DND-41 (cell line): ENCODE measurements at places on chromosomes 11 and 22.

DNA sequence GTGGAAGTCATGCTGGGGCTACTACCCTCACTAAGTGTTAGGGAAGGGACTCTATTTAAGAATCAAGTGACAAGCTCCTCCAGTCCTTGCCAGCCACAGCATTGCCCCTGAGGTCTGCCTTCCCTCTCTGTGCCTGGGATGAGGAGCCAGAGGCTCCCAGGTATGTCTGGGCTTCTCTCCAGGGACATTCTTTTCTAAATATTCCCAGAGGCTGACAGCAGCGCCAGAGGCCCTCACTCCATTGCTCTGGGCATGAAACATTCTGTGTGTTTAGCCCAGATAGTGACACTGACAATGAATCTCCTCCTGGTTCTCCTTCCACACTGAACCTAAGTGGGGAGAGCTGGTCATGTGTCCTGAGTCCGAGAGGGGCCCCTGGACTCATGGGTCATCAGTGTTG lies 2.2 kb downstream of the OR51E1 start:
- DNase-seq, result no peak

GRCh38 chr11:72802822-72803221 lies 9.0 kb upstream of the STARD10 start:
- no peak for DNase-seq

- peak; percentile 1 for DNase-seq
These were observed 110.8 kb downstream of the KCNQ1OT1 start for GRCh38 chr11:2588809-2589537.

DNA sequence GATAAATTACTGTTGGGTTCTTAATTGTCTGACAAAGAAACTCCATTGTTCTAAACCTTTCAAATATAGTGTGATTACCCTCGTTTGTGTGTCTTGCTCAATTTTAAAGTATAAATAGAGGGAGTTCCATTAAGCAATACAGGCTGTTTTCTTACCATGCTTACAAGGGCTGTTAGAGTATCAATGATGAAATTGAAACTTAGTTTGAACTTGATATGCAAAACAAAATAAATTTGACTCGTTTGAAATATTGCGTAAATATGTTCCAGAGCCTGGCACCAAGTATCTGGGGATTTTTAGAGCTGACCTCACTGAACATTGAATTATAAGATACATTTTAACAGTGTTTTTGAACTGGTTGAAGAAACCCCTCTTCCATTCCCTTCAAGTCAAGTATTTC lies 31.7 kb downstream of the TEAD1 start:
- DNase-seq, result no peak

GRCh38 chr22:17700778-17701177 lies 62.2 kb downstream of the BCL2L13 start:
- no peak for DNase-seq

- no peak for DNase-seq
These were observed 10.8 kb downstream of the GNB1L start for GRCh38 chr22:19843857-19844376.

GRCh38 chr11:34549271-34549670 lies 35.7 kb upstream of the ELF5 start:
- no peak for DNase-seq

DNA sequence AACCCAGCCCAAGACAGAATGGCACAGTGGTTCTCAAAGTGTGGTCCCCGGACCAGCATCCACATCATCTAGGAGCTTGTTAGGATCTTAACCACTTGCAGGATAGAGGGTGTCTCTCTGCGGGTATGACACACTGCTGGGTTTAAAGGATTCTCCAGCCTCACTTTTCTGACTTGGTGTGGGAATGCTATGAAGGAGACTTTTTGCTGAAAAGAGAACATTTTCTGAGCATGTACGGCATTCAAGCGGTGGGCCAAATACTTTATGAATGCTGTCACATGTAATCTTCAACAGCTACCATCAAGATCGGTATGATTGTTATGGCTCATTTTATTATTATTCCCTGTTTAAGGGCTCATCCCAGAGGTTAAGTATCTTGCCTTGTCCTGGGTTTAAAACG lies 1.8 kb upstream of the CD82 start:
- DNase-seq, result no peak

- no peak for DNase-seq
These were observed 849.1 kb upstream of the API5 start for GRCh38 chr11:42462558-42463310.

DNA sequence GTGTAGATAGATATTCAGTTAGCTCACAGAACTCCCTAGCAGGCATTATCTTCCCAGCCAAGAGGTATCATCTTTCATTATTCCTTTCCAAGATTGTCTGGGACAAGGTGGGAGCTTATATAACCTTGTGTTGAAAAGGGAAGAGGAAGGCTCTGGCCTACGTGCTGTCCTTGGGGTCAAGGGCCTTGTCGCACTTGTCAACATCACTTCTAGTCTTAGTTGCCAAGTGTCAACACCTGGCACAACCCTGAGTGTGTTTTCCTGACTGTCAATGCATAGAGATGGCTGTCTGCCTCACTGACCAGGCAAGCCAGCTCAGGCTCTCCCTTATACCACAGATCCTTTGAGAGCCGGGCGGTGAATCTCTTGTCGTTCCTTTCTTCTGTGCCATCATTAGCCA lies 331.9 kb downstream of the CNTN5 start:
- no peak for DNase-seq

DNA sequence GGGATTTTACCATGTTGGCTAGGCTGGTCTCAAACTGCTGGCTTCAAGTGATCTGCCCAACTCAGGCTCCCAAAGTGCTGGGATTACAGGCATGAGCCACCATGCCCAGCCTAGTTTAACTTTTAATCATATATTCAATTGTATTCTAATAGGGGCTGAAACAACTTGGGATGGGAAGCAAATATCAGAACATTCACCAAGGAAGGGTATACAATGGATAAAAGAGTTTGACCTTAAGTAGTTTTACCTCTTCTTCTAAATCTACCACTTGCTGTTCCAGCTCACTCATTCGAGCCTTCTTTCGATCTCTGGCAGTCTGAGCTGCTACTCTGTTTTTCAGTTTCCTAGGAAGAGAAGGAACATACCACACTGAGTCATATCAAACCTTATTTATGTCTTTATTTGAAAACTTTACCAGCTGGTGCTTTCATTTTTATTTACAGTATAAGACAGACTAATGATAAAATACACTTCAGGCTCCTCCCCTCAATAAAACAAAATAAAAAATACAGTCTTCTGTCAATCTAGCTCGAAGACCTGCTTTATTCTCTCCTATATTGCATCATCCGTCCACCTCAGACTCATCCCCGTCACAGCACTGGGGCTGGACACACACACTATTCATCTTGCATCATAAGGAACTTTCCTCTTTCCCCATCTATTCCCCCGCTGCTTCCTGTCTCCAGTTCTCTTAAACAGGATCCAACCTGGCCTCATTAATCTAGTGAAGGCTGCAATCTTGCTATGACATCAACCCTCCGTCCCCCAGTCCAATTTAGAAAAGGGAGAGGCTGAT lies 1.4 kb downstream of the XBP1 start:
- peak; percentile 50 for DNase-seq

DNA sequence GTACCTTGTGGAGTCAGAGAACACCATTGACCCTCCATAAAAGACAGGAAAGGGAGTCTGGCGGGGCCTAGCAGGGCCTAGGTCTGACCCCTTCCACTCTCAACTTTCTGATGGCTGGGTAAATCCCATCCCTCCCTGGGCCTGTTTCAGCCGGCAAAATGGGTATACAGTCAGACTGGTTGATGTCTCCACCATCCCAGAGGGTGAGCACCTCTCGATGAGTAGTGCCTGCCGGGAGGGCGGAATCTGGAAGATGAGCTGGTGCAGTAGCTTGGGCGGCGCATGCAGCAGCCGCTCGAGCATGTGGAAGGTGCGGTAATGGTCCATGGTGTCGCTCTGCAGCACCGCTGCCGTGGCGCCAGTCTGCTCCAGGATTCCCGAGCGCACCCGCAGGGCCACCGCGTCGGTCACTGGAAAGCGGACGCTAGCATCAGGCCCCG lies 528 bp downstream of the FIBP start:
- peak; percentile 32 for DNase-seq

DNA sequence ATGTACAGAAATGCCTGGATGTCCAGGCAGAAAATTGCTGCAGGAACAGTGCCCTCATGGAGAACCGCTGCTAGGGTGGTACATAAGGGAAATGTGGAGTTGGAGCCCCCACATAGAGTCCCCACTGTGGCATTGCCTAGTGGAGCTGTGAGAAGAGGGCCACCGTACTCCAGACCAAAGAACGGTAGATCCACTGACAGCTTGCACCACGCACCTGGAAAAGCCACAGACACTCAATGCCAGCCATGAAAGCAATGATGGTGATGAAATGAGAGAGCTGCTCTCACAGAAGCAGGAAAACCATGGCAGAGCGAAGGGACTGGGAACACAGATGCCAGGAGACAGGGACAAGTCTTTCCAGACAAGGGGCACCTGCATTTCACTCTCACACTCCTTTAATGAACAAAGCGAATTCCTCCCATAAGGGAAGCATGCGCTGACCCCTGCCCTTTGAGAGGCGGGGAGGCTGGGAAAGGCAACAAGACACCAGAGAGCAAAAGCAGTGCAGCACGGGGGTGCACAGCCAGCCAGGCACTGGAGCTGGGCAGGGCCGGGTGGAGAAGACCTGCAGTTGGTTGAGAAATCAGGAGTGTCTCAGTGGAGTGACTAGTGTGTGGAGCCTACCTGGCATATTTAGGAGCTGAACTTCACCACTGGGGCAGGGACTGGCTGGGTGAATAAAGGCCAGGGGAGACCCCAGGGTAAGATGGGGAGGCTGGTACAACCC lies 1025.2 kb downstream of the TBC1D22A start:
- DNase-seq, result no peak

DNA sequence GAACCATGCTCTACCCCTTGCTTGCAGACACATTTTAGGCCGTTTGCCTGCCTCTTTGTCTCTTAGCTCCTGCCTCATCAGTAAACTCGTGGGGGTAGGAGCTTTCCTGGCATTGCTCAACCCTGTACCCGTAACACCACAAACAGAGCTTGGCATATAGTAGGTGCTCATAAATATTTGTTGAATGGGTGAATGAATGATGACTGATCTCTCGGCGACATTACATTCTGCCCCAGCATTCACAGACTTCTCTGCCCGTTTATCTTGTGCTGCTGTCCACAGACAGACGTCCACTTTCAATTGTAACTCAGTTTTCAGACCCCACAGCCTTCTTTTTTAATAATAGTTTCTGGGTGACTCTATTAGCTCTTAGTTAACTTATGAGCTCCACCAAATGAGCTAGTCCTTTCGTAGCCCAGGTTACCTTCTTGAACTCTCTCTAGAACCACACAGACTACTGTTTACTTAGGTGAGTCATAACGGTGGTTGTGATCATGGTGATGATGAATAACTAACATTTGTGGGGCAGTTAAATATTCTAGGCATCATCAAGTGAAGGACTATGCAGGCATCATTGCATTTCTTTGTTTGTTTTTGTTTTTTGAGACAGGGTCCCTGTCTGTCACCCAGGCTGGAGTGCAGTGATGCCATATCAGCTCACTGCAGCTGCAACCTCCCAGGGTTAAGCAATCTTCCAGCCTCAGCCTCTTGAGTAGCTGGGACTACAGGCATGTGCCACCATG lies 188.4 kb downstream of the ADAMTS15 start:
- DNase-seq, result no peak

DNA sequence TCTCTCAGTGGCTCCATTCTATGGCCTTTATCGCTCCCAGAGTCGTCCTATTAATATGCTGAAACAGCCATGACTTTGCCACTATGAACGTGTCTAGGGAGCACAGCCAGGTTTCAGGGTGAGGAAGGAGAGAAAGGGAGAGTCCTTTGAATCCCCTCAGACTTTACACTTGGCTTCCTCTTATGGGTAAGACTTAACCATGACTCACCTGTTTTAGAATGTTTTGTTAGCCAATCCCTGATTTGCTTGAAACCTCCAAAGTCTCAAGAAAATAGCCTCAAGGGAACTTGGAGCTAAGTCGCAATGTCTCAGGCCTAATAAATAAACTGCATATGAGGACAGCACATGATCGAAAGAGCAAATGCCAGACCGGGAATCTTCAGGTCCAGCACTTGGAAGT lies 131.2 kb upstream of the RCN1 start:
- no peak for DNase-seq

DNA sequence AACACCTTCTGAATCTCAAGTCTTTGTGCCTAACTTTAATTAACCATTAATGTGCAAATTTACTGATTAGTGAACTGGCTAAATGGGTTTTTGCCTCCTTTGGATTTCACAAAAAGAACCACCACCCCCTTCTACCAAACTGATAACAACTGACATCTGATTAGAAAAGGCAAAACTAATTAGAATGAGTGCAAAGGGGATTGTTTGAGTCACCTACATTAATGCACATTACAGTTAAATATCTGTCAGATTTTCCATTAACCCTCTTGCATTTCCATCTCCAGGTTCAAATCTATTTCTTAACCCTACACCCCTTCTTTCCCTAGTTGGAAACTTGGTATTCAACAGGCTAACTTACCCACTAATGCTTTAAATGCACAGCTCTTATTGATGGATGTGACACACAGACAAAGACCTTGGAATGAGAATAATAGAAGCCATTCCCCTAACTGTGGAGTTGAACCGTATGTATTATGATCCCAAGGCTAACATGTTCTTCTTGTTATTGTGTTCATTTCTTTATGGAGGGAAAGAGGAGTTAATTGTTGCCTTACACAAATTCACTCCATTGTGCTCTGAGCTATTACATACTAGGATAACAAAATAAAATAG lies 161.5 kb upstream of the MTMR2 start:
- no peak for DNase-seq

GRCh38 chr11:2517386-2518064 lies 72.7 kb downstream of the KCNQ1 start:
- no peak for DNase-seq

- peak; percentile 41 for DNase-seq
These were observed 68.6 kb upstream of the ATXN10 start for GRCh38 chr22:45602824-45603595.

- DNase-seq, result no peak
These were observed 73.2 kb downstream of the TRPC6 start for GRCh38 chr11:101510591-101510990.

- DNase-seq, result no peak
These were observed 64.6 kb downstream of the KCNJ1 start for GRCh38 chr11:128802358-128802981.

DNA sequence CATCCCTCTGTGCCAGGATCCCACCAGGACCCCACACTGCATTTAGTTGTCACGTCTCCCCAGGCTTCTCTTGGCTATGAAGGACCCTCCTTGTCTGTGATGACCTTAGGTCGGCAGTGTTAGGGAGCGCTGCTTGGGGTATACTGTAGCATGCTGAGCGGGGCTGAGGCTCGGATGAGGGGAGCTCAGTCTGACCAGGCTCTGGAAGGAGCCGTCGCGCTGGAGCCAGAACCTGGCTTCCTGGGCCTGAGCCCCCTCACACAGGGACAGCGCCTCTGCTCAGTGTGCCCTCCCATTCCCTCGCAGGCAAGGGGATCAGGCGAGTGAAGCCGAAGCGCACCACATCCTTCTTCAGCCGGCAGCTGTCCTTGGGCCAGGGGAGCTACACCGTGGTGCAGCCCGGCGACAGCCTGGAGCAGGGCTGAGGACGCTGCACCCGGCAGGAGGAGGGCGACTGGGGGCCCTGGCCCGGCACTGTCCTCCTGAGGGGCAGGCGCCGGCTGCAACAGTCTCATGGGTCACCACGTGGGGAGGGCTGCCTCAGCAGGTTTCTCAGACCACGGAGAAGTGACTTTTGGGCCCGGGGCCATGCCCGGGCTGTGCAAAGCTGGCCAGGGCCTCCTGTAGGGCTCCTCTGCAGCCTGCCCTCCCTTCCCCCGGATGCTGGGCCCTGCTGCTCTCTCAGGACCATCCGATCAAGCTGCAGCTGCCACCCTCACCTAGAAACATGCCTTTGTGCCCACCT lies 11.5 kb upstream of the NEAT1 start:
- DNase-seq, result no peak

GRCh38 chr22:23915290-23915689 lies 21.1 kb downstream of the MIF start:
- DNase-seq, result no peak

- no peak for DNase-seq
These were observed 35.5 kb upstream of the CWF19L2 start for GRCh38 chr11:107493117-107493516.
